Activated CD4-positive, alpha-beta T cell treated with anti-CD3 and anti-CD28 coated beads, Interleukin-2, amount 50 U/mL, for 16 hours (primary cell): ENCODE measurements at places on chromosomes 7 and 10.

GRCh38 chr10:7417103-7417623, 6.3 kb upstream of the SFMBT2 start:
- DNase-seq, result peak; percentile 38

GRCh38 chr7:111043561-111043960, 47.4 kb upstream of the LRRN3 start:
- DNase-seq, result no peak

- DNase-seq, result peak; percentile 48
These were observed 81.7 kb downstream of the NRP1 start for GRCh38 chr10:33252794-33253203.

DNA sequence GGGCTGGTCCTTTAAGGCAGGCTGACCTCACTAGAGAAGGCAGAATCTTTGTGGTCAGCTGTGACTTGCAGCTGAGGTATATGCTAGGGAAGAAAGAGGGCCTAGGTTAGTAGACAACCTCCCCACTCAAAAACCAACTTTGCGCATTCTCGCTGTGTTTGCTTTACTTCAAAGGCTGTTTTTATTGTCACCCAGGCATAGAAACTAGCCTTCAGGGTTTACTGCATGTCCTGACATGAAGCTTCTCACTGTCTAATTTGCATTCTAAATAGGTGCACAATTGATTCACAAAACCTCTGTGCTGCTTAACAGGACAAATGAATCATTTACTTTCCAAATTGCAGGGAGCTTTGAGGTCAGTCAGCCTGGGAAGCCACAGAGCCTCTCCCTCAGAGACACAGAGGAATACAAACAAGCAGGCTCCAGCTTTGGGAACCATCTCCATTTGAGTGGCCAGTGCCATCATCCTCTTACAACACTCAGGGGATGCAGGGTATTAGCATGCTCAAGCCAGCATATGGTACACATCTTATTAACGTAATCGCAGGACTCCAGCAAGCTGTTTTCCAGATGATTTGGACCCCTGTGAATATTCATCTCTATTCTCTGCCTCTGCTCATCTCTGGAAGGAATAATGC, 596.4 kb upstream of the GHITM start:
- DNase-seq, result no peak

GRCh38 chr7:3497796-3498195, 196.7 kb downstream of the SDK1 start:
- DNase-seq, result no peak

DNA sequence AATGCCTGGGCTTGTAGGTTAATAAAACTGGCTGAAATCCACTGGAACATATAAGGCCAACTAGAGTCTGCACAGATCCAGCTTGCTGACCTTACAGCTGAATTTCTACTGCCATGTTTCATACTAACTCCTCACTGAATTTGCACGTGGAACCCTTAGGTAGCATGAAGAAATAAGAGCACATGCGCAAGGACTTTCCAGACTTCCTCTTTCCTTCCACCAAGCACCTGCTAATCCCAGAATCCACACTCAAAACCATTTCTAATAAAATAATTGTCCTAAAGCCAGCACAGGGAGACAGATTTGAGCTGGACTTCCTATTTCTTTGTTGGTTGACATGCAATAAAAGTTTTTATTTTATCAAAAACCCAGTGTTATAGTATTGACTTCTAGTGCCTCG, 46.8 kb downstream of the NPVF start:
- DNase-seq, result no peak

DNA sequence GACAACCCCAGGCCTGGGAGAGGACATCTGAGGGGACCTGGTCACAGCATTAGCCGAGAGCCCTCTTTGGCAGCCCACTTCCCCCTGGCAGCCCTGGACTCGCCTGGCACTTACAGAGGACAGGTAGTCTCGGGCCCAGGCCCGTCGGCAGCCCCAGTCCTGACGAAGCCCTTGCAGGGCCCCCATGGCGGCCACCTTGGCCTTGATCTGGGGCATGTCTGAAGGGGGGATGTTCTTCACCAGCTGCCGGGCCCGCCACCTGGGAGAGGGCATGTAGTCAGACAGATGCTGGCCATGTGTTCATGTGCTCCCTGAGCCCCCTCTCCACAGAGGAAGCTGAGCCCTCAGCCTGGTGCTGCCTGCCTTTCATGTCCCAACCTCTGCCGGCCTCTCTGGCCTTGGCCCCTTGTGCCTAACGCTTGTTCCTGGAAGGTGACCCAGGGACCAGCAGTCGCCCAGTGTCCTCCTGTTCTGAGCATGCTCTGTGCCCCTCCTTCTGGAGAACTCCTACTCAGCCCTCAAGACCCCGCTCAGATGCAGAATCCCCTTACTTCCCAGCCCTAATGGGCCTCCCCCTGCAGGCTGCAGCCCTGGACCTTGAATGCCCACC, 13.9 kb downstream of the MYO1G start:
- no peak for DNase-seq

- DNase-seq, result no peak
These were observed 9.1 kb downstream of the KLF6 start for GRCh38 chr10:3775696-3776551.

DNA sequence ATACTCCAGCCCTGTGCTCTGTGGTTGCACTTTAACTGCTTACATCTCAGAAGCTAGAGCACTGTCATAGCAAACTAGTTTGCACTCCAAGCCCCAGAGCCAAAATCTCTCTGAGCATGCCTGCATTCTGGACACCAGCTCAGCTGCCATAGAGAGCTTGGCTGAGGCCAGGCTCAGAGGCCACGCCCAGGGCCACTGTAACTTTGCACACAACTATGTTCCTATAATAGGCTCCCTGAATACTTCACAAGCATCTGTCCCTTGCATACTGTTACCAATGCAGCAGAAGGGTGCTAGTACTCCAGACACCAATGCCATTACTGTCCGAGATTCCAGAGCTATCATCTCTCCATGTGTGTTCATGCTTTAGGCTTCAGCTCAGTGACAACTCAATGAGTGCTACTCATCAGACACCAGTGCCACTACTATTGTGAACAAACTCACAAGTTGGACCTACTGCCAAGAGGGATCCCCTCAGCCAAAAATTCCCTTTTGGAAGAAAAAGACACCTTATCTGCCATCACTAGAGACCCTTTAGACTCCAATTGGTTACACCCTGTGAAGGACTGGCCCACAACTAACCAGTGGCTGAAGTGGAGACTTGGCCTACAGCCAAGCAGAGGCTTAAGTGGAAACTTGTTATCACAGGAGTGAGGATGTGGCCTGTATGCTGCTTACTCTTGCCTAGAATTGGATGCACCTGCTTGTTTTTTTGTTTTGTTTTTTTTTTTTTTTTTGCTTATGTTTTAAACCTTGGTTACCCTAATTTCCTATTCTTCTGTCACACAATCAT, 211.6 kb upstream of the MAGI2 start:
- no peak for DNase-seq

DNA sequence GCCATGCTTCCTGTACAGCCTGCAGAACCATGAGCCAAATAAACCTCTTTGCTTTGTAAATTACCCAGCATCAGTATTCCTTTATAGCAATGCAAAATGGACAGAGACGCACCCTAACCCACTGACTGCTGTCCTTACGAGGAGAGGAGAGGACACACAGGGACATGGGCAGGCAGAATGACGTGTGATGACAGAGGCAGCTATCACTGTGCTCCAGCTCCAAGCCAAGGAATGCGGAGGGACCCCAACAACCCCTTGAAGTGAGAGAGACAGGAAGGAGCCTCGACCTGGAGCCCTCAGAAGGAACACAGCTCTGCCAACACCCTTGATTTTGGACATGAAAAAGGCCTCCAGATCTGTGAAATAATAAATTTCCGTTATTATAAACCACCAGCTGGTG, 46.6 kb upstream of the EBF3 start:
- DNase-seq, result no peak

DNA sequence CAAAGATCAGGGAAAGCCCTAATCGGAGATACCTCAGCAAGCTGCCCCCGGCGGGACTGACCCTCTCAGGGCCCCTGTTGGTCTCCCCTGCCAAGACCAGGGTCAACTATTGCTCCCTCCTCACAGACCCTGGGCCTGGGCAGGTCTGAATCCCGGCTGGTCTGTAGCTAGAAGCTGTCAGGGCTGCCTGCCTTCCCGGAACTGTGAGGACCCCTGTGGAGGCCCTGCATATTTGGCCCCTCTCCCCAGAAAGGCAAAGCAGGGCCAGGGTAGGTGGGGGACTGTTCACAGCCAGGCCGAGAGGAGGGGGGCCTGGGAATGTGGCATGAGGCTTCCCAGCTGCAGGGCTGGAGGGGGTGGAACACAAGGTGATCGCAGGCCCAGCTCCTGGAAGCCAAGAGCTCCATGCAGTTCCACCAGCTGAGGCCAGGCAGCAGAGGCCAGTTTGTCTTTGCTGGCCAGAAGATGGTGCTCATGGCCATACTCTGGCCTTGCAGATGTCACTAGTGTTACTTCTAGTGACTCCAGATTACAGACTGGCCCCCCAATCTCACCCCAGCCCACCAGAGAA, 24.1 kb downstream of the TBATA start:
- DNase-seq, result no peak

GRCh38 chr10:12013926-12014325, 28.7 kb downstream of the UPF2 start:
- DNase-seq, result no peak

DNA sequence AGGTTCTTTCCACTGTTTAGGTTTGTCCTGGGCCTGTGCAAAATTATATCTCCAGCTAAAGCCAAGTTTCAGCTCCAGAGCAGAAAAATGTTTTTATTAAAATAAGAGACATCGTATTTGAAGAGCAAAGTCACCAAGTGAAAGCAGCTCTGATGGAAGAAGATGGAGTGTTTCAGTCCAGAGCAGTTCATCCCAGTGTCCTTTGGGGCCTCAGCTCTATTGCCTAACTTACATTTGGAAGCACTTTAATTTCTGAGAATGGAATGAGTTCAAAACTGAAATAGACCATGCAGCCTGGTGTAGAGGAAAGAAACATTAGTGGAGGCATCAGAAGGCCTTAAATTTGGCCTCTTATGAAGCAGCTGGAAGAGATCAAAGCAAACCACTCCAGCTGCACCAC, 545.2 kb downstream of the SORCS1 start:
- no peak for DNase-seq

DNA sequence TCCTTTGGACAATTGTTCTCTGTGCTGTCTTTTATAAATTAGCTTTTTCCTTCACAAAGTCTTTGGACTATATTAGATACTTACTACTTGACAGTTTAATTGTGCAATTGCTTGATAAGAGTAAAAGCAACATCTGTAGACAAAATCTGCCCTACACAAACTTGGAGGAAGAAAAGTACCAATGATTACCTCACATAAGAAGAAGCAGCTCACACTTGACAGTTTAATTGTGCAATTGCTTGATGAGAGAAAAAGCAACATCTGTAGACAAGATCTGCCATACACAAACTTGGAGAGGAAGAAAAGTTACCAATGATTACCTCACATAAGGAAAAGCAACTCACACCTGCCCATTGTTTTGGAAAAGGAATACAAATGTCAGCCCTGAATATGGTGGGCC, 17.1 kb upstream of the SCIN start:
- DNase-seq, result no peak

DNA sequence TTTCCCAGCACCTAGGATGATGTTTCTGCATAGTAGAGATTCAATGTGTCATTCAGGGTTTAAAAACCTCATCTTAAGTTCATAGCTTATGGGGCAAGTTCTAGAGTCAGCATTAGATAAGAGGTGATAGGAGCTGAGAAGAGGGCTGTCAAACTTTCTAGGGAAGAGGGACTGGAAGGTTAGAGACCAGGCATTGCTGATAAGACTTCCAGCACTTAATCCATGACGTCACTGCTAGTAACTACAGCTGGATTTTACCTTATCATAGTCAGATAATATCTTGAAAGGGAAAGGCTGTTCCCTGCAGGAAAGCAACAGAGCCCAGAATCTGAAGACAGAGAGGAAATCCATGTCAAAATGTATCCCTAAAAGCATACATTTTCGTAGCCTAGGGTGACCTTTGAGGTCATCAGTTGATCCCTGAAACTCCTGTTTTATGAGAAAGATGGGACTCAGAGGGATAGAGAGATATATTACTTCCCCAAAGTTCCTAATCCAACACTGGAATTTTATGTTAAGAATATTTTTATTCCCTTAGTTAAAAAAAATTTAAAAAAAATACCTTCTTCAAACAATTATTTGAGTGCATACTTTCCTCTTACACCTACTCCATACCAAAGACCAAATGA, 3.3 kb upstream of the CPED1 start:
- DNase-seq, result no peak

DNA sequence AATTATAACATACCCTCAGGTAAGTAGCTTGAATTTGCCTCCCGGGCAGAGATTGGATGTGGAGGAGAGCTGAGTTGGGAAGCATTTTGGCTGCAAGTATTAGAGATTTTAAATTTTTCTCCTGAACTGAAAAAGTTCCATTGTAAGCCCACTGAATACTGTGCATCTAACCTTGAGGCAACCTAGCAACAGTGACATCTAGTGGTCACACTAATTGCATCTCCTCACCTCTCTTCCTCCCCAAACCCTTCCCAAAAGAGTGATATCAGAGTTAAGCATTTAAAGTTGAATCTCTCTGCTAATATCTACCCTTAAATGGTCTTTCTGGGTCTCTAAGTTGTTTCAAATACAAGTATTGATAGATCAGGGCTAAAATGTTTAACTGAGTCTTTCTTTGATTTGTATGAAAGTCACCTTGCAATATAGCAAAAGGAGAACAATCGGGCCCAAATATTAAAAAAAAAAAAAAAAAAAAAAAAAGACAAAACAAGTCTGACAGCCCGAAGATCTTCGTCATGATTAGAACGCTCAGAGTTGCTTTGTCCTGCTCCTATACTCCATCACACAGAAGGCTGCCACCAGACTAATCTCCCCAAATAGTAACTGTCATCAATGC, 40.4 kb upstream of the DLX5 start:
- DNase-seq, result peak; percentile 30

- no peak for DNase-seq
These were observed 51.1 kb downstream of the SHH start for GRCh38 chr7:155761162-155761561.

DNA sequence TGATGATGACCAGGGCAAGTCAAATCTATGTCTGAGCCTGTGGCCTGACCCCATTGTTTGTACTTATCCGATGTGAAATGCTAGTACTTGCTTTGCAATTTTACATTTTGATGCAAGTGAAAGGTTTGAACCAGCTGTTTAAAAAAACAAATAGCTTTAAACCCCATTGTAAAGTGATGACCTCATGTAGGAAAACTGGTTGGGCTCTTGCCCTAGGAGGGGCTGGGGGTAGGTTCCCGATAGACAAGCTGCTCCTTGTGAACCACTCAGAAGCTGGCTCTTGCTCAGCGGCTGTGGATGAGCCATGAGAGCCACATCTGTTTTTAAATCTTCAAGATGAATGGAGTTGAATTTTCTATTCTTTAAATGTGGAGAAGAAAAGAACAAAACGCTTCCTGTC, 185.3 kb downstream of the WDR11 start:
- DNase-seq, result no peak

DNA sequence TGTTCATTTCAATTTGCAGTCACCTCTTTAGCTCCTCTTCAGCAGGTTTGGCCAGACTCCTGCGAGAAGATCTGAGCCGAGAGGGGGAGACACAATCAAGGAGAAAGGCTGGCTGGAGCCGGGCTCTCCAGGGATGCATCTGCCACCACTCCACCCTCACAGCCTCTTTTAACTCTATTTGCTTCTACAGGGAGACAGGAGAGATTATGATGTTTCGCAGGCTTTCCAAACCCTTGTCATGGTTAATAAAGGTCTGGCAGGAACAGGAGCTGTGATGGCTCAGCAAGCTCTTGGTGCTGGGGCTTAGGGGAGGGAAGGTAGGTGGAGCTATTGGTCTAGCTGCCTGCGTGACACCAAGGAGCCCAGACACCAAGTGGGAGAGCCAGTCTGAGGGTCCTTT, 448.1 kb upstream of the PODXL start:
- no peak for DNase-seq
